EH (cell line): ENCODE measurements at places on chromosomes 13 and 19.

GRCh38 chr19:17889609-17890214 lies 18.0 kb downstream of the SLC5A5 start:
- DNase-seq: peak; percentile 68

GRCh38 chr19:39512988-39513387 lies 2.0 kb upstream of the SELENOV start:
- DNase-seq: no peak

DNA sequence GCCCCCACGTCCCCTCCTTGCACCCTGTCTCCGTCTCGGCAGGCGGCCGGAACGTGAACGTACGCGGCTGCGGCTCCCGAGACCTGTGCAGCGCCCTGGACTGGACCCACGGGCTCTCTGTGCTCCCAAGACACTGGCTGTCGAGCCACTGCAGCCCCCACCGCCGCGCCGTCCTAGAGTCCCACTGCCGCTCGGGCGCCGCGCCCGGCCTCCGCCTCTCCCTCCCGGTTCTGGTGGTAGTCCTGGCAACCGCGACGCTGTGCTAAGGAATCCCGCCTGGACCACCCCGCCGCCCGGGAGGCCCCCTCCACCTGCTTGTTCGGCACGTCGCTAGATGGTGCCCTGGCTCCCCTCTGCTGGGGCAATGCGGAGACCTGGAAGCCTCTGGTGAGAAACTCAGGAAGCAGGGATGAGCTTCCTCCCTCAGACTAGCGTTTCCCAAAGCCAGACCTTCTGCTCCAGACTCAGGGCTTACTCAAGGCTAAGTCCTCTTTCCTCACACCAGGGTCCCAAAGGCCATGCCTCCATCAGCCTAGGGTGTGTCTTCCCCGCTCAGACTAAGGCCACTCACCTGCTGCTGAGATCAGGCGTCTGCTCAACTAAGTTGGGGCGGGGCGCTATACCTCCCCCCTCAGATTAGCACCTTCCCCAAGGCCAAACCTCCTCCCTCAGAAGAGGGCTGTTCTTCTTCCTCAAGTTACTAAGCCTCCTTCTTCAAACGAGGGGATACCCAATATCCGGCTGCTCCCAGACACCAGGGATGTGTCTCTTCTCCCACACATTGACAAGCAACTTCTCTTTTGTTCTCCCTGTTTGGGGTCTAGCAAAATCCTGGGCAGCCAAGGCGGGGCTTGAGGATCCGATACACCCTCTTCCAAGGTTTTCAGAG lies 16.1 kb upstream of the IRGC start:
- peak; percentile 46 for DNase-seq

GRCh38 chr13:74230984-74231501 lies 96.8 kb upstream of the KLF12 start:
- no peak for DNase-seq

- DNase-seq: peak; percentile 82
Observed at GRCh38 chr13:98155475-98156109, 12.7 kb downstream of the FARP1 start.

DNA sequence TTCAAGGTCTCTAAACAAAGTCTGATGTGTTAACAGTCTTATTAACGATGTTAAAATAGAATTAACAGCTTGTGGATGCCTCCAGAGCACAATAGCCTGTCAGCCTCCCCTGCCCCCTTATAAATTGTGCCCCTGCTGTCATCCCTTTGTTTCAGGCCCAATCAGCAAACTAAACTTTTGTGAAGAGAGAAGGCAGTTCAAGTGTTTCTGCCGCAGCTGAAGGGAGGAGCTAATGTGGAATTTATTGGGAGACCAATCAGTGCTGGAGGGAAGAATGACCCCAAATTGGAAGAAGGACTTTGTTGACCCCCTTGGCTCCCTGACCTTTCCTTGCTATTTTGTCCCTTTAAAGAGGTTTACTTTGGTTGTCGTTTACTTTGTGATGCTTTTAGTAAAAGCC lies 160.5 kb downstream of the TM9SF2 start:
- no peak for DNase-seq

DNA sequence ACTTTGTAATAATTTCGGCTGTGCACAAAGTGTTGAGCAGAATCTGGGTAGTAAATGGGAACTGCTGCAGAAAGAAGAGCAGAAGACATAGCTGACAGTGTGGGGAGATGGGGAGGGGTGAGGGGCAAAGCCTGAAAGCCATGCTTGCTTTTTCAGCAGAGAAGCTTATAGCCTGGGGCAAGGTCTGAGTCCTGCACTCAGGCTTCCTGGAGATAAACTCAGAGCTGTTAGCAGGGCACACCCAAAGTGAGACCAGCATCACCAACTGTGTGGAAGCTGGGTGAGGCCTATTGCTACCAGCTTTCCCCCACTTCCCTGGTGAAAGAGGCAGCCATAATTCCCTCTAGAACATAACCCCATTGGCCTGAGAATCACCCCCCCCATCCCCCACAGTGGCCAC lies 15.6 kb upstream of the LHFPL6 start:
- no peak for DNase-seq

DNA sequence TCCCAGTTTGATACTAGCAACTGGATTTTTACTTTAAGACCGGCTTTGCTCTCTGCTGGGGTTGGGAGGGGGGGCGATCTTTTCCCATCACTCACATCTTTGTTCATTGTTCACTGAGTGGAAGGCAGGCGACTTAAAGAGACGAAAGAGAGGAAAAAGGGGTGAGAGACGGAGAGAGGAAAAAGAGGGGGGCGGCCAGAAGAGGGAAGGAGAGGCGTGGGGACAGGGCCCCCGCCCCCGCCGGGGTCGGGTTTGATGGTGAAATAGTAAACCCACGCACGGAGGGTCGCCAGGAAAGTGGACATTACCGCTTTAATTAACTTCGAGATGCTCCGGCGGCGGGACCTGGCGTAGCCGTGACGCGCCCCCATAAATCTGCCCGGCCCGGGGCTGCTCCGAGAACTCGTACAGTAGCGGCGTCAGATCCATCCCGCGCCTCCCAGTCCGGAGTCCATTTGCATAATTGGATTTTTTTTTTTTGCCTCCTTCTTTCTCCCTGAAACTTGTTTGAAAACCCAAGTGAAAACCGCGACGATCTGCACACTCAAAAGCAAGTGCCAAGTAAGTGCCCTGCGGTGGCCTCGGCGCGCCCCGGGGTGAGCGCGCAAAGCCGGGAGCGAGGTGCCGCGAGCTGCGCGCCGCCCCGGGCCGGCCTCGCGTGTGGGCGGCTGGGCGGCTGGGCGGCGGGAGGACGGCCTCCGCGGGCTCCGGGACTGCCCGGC lies 143.9 kb upstream of the ZNF536 start:
- no peak for DNase-seq

- peak; percentile 25 for DNase-seq
Observed at GRCh38 chr13:34523406-34523805, 418.7 kb upstream of the NBEA start.

DNA sequence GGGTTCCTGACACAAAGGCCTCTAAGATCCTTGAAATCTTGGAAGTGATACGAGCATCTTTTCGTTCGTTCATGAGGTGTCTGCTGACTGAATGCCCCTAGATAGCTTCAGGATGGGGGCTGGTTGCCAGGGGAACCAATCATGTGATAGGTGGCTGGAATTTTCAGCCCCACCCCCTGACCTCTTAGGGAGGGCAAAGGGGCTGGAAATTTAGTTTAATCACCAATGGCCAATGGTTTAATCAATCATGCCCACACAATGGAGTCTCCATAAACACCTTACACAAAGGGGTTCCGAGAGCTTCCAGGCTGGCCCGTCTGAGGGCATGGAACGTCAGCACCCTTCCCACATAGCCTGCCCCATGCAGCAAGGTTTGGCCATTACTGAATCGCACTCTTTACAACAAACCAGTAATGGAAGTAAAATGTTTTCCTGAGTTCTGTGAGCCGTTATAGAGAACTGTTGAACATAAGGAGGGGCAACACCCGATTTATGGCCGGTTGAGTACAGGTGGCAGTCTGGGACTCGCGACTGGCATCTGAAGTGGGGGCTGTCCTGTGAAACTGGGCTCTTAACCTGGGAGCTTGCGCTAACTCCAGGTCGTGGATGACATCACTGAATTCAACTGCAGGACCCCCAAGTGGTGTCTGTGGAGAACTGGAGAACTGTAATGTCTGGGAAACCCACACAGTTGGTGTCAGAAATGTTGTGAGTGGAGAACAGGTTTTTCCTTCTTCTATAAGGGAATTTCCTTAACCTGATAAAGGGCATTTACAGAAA lies 25.6 kb downstream of the MLLT1 start:
- DNase-seq: no peak

GRCh38 chr19:56066152-56067023 lies 54.7 kb downstream of the ZNF787 start:
- DNase-seq: peak; percentile 55

DNA sequence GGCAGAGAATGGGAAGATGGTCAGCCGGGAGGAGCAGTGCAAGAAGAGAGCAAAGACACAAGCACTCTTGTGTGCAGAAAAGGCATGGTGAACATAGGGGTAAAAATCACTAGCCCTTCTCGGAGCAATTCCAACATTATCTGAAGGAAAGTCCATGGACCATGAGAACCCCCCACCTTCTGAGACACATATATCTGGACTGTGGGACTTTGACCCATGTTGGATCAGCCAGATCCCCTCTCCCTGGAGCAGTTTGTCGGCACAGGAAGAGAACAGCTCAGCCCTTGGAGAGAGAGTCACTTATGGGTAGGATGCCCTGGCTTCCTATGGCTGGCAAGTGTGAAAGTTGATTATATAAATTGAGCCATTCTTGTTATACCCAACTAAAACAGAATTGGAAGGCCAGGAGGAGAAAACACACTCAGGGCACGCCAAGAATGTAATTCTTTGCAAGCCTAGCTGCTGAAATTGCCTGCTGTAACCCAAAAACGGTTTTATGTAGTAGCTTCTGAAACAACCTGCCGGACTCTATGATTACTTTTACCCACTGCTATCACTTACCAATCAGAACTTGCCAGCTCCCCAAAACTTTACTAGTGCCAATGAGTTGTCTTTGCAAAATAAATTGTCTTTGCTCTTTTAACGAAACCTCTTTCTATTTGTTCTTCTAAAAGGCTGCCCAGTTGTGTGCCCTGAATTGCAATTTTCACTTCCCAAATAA lies 62.8 kb upstream of the ZNF599 start:
- no peak for DNase-seq

- peak; percentile 65 for DNase-seq
Observed at GRCh38 chr19:38021352-38021751, 114.3 kb downstream of the SIPA1L3 start.

DNA sequence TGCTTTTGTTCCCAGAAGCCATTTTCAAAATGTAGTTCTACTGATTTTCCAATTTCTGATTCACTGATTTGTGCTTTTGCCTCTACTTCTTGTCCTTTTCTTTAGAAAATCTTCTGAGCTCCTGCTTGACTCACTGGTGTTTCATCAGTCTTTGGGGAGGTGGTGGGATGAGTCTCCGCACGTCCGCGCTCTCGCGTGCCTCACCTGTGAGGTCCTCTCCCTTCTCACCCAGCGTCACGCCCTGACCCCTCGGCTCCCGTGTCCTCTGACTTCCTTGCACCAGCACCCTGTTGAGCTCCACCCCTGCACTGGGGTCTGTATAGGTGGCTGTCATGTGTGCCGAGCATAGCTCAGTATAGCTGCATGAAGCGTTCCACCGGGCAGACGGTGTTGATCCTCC lies 52.7 kb upstream of the MCF2L start:
- DNase-seq: no peak

- DNase-seq: peak; percentile 23
Observed at GRCh38 chr19:30719189-30719998, 347.2 kb downstream of the ZNF536 start.

DNA sequence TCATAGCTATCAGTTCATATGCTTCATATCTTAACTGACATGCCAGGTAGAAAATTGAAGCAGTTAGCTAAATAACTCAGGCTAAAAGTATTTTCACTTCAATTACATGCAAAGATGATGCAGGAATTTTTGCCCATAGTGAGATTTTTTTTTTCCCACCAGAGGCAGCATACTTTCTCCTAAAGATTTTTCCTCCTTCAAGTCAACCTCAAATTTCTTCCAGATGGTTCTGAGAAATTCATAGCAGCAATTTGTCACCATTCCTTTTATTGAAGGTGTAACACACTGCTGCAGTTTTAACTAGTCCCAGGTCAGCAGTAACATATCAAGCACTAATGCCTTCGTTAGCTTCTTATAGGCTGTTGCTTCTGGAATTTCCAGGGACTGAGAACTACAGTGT lies 141.9 kb downstream of the SUCLA2 start:
- DNase-seq: peak; percentile 33

DNA sequence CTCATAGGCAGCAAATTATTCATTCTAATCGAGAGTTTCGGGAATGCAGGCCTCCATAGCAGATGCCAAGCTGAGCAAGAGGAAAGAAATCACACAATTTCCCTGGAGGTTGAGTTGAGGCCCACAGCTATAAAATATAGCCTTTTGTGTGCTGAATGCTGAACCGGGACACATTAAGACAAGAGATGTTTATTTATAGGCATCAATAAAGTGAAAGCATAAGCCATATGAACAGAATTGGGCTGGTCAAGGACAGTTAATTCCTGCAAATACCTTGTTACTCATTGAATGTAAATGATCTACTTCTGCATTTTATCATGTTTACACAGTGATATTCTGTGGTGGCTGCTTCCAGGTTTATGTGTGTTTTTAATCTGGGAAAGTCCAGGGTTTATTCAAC lies 461.7 kb downstream of the KLF12 start:
- DNase-seq: no peak

DNA sequence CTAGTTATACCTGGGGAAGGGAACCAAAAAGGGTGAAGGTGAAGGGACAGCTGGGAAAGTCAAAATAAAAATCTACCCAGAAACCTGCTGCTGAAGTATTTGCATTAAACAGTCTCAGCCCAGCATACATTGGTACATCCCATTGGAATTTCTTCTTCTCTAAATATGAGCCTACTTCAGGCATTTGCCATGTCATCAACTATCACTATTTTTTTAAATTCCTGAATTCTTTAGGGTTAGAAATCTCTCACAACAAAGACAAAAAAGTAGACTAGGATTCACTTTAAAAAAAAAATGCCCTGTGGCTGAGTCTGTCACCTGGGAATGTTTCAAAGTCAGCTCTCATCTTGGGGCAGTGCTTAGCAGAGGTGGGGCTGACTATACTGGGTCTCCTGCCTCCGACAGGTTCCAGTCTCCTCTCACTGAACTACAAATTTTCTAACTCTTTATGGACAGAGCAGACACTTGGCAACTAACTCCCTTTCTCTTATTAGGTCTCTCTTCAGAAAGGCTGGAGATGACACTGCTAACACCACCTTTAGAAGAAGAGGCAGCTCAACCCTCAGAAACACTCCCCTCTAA lies 141.2 kb downstream of the LHFPL6 start:
- DNase-seq: peak; percentile 56

DNA sequence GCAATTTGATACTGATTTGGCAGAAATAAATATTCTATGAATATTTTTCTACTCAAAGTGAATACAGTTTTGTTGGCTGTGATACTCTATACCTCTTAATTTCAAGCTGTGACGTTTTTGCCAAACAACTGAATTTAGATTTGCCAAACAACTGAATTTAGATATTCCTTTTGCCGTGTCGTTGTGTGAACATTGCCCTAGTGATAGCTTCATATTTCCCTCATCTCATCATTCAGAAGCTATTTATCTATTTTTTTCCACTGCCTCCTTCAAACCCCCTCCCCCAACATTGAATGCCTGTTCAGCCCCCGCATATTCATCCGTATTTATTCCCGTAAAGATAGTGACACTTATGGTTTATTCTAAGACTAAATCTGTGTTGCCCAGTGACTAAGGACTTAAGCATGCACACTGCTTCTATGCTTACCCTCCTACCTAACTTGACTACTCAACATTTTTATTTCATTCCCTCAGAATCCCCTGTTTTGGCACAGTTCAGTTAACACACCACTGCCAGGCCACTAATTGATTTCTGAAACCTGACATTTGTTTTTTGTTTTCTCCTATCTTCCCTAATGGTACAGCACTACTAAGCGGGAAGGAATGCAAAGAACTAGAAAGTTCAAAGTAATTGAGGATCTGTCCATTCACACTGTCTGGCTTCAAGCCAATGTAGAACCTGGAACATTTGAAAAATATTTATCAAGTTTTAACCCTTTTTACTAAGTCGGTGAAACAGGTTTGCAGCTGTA lies 2.8 kb upstream of the KLF5 start:
- DNase-seq: peak; percentile 84
